CD4-positive, alpha-beta T cell (primary cell): ENCODE measurements at places on chromosomes 11 and 22.

- H3K4me3 ChIP-seq, result no peak overlapping the region
- H3K27ac ChIP-seq, result no peak overlapping the region
- DNase-seq, result no peak
- H3K4me1 ChIP-seq, result peaks cover 22% of the 10 kb centered on the region
These were observed 2.0 kb downstream of the GNAZ start for GRCh38 chr22:23072077-23072910.

DNA sequence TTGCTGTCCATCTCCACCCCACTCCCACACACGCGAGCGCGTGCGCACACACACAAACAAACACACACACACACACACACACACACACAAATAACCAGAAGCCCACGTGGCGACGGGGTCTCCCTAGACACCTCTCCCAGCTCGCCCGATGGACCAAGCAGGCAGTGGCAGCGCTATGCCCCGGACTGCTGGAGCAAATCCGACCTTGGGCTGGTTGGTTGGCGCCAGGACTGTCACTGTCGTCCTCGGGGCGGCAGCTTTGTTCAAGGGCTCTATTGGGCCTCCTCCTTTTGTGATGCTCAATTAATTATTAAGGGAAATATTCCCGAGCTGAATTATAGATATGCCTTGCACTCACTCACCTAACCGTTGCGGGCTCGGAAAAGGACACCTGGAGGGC, 1.7 kb upstream of the KCNA4 start:
- H3K36me3 ChIP-seq, result no peaks in the 10 kb centered on the region
- no peaks in the 10 kb centered on the region for H3K4me1 ChIP-seq
- H3K27me3 ChIP-seq, result peaks cover 47% of the 10 kb centered on the region
- H3K4me3 ChIP-seq, result no peak overlapping the region
- no peak for DNase-seq
- no peak overlapping the region for H3K27ac ChIP-seq

DNA sequence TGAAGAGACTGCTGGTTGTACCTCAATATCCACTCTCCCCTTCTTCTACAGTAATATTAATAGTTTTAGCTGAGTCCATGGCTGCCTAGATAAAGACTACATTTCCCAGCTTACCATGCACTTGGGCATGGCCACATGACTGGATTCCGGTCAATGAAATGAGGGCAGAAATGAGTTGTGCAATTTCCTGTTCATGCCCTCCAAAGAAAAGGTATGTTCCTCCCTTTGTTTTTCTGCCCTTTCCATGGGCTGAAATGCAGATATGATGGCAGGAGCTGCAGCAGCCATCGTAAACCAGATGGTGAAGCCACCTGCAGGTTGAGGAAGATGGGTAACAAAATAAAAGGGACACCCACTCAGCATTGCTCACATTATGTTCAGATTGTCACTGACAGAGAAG, 15.3 kb upstream of the ELFN2 start:
- DNase-seq, result no peak
- H3K4me1 ChIP-seq, result no peaks in the 10 kb centered on the region
- H3K27ac ChIP-seq, result no peak overlapping the region

GRCh38 chr11:13249992-13250391, 27.6 kb upstream of the BMAL1 start:
- no peak for DNase-seq
- H3K4me1 ChIP-seq, result no peaks in the 10 kb centered on the region
- H3K36me3 ChIP-seq, result no peaks in the 10 kb centered on the region
- peaks cover 8% of the 10 kb centered on the region for H3K27me3 ChIP-seq
- no peak overlapping the region for H3K27ac ChIP-seq

DNA sequence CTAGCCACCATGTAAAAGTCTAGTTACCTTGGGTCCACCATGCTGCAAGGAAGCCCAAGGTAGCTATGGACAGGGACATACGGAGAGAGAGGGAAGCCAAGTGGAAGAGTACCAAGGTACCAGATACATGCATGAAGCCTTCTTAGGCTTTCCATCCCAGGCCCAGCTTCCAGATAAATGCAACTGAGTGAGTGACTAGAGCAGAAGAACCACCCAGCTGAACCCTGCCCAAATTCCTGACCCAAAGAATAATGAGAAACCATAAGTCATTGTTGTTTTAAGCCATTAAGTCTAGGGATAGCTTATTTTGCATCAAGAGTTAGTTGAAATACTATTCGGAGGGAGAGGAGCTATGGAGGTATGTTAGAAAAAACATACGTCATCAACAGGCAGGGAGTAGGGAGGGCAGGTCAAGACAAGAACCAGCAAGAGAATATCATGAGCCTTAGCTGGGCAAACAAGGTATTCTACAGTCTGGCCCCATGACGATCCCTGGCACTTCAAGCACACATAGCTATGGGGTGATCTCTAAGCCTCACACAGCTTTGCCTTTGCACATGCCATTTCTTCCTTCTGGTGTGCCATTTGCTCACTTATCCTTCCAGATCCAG, 36.5 kb upstream of the APLNR start:
- no peak overlapping the region for H3K27ac ChIP-seq
- H3K27me3 ChIP-seq, result peaks cover 12% of the 10 kb centered on the region

- no peaks in the 10 kb centered on the region for H3K36me3 ChIP-seq
- H3K4me1 ChIP-seq, result no peaks in the 10 kb centered on the region
- no peak overlapping the region for H3K4me3 ChIP-seq
- H3K27me3 ChIP-seq, result peaks cover 5% of the 10 kb centered on the region
- H3K27ac ChIP-seq, result no peak overlapping the region
- no peak for DNase-seq
These were observed 46.8 kb upstream of the LDLRAD3 start for GRCh38 chr11:35897019-35897418.
